ENCODE measurements at places on chromosomes 7 and 10.
A peak's percentile ranks its signal among the peaks of the same experiment; 100 is the strongest.

DNA sequence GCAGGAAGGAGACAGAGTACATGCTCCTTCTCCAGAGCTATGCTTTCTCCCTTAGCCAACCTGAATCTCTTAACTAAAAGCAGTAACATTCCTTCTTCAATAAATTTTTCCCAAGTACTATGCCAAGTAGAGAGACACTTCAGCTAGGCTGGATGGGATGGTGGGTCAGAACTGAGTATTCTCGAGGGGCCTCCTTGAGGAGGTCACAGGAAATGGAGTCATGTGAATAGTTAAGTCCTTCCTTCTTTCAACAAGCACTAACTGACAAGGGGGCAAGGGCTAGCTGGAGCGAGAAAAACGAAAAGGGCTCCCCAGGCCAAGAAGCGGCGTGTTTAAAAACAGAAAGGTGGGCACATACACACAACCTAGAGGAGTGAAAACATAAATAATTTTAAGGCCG lies 5.5 kb downstream of the RSU1 start:
- no peak for DNase-seq

DNA sequence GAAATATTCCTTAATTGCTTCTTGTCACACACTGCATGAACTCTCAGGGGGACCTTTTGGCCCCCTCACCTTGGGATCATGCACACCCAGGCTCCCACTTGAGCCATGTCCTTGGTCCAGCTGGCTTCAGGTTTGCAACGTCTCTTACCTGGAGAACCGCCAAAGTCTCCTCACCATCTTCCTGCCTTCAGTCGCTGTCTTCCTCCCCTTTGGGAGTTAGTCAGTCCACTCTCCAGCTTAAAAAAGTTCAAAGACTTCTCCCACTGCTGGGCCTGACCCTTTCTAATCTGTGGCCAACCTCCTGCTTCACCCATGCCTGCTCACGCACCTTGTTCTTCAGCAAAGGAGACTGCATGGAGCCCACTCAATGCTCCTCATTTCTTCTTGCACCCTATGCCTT lies 82.6 kb upstream of the LRRC4 start:
- no peak for DNase-seq

DNA sequence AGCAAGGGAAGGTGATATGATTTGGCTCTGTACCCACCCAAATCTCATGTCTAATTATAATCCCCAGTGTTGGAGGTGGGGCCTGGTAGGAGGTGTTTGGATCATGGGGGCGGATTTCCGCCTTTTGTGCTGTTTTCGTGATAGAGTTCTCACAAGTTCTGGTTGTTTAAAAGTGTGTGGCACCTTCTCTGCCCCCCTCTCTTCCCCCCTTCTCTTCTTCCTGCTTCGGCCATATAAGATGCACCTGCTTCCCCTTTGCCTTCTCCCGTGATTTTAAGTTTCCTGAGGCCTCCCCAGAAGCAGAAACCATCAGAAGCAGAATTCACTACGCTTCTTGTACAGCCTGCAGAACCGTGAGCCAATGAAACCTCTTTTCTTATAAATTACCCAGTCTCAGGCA lies 21.1 kb downstream of the BTRC start:
- no peak for DNase-seq

DNA sequence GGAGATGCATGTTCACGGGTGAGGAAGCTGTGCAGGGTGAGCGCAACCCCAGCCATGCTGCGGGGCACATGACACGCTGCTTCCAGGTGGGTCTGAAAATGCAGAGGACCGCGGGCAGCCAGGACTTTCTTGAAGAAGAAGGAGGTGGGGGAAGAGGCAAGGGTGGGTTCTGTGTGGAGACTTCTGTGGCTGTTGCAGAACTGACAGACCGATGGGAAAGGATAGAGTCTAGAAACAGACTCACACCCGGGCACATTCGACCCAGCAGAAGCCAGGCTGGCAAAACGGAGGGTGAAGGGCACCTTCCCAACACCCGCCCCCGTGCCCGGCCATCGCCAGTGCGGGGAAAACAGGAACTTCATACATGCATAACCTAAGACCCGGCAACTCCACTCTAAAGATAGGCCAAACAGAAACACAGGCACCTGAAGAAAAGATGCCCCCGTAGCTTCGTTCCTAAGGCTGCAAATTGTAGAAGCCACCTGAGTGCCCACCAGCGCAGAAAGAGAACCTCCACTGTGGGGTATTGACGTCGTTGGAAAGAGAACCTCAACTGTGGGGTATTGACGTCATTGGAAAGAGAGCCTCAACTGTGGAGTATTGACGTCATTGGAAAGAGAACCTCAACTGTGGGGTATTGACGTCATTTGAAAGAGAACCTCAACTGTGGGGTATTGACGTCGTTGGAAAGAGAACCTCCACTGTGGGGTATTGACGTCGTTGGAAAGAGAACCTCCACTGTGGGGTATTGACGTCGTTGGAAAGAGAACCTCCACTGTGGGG lies 4.8 kb upstream of the KNDC1 start:
- no peak for DNase-seq

GRCh38 chr10:33006342-33006887 lies 48.4 kb upstream of the ITGB1 start:
- no peak for DNase-seq

- DNase-seq = no peak
Observed at GRCh38 chr7:30727061-30727945, 24.6 kb upstream of the INMT start.

- DNase-seq = no peak
Observed at GRCh38 chr10:100340948-100341847, 5.8 kb upstream of the SCD start.

- no peak for DNase-seq
Observed at GRCh38 chr10:51985336-51985735, 285.9 kb upstream of the CSTF2T start.

DNA sequence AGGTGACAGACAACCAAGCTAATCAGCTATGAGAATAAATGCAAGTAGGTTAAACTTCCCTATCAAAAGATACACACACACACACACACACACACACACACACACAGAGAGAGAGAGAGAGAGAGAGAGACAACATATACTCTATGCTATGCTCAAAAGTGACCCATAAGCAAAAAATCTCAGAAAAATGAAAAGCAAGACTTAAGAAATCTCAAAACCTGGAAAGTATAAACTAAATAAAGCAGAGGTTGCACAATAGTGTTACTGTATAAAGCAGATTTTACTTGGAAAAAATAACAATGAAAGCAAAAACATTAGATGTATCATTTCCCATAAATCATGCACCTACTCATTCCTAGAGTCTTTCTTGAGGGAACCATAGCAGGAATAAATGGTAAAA lies 221.5 kb downstream of the INHBA start:
- no peak for DNase-seq

- peak; percentile 59 for DNase-seq
Observed at GRCh38 chr10:100826983-100827818, 81.8 kb downstream of the PAX2 start.

GRCh38 chr10:121594623-121595350 lies 3.5 kb downstream of the FGFR2 start:
- no peak for DNase-seq

DNA sequence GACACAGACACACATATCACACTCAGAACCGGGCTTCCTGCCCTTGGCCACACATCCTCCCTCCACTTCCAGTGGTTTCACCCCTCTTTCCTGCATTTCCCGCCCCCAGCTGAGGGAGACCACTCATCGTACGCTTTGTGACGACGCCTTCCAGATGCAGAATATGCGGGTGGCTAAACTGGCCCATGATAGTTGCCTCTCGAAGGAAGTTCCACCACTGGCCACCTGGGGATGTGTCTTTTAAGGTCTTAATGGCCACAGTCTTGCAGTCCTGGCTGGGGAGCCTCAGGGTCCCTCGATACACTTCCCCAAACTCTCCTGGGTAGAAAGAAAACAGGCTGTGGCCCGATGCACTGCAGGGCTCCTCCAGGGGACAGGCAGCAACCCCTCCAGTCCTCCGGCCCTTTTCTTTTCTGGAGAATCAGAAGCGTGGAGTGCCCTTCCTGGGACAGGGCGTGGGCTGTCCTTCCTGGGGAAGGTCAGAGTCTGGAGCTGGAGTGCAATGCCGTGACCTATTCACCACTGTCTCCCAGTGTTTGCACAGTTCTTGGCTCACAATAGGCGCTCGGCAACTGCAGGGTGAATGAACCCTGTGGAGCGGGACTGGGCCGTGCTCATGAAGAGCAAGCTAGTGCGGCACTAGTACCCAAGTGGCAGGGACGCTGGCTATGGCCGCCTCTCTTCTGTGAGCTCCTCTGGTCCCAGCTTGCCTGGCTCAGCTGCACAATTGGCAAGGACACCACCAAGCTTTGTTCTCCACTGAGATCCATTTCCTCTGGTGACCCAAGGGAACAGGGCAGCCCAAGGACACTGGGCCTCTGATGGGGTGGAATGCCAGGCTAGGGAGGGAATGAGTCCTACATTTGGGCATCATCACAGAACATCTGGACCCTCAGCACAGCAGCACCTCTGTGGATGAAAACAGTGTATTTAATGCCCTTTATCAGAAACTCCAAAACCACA lies 13.2 kb downstream of the EPHA1 start:
- DNase-seq = no peak

DNA sequence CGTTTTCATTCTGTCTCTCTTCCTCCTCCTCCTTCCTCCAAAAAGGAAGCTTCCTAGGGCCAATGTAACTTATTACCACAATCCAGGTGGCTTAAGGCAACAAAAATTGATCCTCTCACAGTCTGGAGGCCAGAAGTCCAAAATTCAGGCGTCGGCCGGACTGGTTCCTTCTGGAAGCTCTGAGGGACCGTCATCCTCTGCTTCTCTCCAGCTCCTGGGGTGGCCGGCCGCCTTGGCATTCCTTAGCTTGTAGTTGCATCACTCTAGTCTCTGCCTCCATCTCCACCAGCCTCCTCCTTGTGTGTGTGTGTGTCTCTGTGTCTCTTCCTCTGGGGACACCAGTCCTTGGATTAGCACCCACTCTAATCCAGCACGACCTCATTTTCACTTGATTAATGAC lies 89.0 kb upstream of the NPTX2 start:
- no peak for DNase-seq

DNA sequence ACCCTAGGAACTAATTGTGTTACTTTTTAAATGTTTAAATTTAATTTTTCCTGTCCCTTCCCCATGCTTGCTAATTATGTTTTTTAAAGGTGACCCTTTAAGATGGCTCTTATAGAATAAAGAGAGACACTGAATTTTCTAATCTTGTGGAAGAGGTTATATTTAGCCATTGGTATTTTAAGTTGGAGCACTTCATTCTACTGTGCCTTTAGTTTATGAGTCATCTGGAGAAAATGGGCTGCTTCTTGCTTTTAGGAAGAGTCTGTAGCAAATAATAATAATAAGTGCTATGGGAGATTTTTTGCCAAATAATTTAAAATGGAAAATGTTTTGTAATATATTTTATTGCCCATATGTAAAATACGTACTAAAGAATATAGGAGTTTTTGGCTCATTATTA lies 139.7 kb downstream of the ADK start:
- DNase-seq = no peak

- no peak for DNase-seq
Observed at GRCh38 chr7:132108563-132108962, 467.7 kb downstream of the PLXNA4 start.

DNA sequence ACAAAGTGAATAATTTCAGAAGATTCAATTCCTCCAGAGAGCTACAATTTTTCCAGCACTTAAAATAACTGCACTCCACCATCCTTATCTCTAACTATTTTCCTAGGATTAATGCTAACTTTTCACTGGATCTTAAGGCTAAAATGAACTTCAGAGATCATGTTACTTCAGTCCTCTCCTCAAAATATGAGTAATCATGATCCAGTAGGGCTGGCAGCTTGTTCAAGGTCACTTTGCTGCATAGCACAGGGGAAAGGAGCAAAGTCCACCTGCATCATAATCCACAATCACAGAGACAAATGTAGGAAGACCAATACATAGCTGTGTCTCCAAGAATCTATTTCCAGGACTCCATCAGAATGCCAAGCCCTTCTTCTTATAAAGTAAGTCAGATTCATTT lies 150.3 kb downstream of the LRRTM3 start:
- DNase-seq = no peak

GRCh38 chr7:14381936-14382335 lies 392.5 kb upstream of the ETV1 start:
- DNase-seq = no peak

- DNase-seq = no peak
Observed at GRCh38 chr10:103086799-103087198, 106.3 kb downstream of the NT5C2 start.

GRCh38 chr7:15430911-15431310 lies 130.9 kb downstream of the AGMO start:
- no peak for DNase-seq

GRCh38 chr7:36312064-36312914 lies 77.4 kb upstream of the ANLN start:
- peak; percentile 68 for DNase-seq

DNA sequence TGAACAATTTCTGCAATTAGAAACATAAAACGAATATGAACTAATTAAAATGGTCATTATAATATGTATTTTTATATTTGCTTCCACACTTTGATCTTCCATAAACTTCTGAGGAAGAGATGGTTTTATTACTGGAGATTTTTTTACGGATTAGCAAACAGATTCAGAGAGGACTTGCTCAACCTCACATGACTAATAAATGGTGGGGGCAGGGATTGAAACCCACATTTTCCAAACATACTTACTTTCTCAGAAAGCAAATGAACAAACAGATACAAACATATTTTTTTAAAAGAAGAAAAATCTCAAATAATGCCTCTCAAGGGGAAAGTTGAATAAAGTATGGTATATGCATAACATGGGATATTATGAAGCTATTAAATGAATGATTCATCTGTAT lies 18.3 kb downstream of the ANKMY2 start:
- no peak for DNase-seq

GRCh38 chr7:157799076-157799685 lies 462.4 kb downstream of the DNAJB6 start:
- no peak for DNase-seq

- no peak for DNase-seq
Observed at GRCh38 chr7:84844771-84845170, 342.1 kb downstream of the SEMA3D start.

DNA sequence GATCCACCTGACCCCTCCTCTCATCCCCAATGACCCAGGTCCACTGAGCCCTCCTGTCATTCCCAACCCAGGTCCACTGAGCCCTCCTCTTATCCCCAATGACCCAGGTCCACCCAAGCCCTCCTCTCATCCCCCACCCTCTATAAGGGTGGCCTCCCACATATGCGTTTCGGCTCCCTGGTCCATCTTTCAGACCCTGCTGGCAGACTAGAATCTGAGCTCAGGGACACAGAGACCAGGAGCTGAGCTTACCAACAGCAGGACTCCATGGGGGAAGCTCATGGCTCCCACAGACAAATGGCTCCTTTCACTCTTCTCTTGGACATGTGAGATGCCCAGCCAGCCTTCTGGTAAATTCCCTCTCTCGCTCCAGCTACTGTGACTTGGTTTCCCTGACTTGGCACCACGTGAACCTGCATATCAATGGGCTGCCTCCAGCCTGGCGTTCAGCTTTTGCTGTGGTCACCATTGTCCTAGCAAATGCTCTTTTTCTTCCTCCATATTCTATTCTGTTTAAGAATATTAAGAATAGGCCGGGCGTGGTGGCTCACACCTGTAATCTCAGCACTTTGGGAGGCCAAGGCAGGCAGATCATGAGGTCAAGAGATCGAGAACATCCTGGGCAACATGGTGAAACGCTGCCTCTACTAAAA lies 24.8 kb upstream of the INPP5A start:
- no peak for DNase-seq

GRCh38 chr10:55227967-55228366 lies 426.9 kb upstream of the PCDH15 start:
- DNase-seq = no peak

Measured in WTC11 (cell line).